ENCODE measurements at places on chromosomes 1 and 21.

- no peak for DNase-seq
Observed at GRCh38 chr1:154777781-154778180, 92.3 kb downstream of the KCNN3 start.

- no peak for DNase-seq
Observed at GRCh38 chr1:65209005-65209885, 61.2 kb downstream of the AK4 start.

GRCh38 chr1:21175324-21175669, 1.4 kb downstream of the EIF4G3 start:
- no peak for DNase-seq

GRCh38 chr1:221497046-221497445, 244.8 kb downstream of the DUSP10 start:
- no peak for DNase-seq

- no peak for DNase-seq
Observed at GRCh38 chr1:201791051-201791778, 37.7 kb upstream of the IPO9 start.

DNA sequence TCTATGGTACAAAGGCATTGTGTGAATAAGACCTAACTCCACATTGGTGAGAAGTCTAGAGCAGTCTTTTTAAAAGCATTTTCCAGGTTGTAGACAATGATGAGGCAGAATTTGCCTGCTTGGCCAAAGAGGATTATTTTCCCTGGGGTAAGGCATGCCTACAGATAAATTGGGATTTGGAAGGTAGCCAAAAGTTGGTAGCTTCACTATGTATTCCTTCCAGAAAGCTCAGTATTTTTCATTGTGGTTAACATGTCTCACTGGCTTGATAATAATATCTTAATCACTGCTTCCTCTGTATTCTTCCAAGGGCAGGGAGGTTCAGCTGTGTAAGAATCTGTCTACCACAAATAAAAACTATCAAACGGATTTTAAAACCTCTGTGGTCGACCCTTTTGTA, 590.8 kb upstream of the PRMT6 start:
- no peak for DNase-seq

DNA sequence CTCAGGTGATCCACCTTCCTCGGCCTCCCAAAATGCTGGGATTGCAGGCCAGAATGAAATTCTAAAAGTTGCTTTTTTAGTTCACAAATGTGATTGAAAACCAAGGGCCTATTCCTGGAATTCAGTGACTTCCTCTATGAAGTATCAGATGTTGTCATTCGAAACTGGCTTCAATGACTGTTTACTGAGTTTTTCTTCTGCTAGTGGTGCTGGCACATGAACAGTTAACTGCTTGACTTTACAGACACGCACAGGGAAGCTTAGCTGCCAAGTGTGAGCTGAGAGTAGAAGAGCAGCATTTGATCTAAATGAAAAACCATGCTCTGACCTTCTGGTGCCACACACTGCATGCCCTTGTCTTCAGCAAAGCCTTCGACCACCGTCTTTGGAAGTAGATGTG, 32.8 kb upstream of the AJAP1 start:
- no peak for DNase-seq
